CD4-positive, alpha-beta T cell treated with Interferon alpha-2 for 1 hour (primary cell): ENCODE measurements at places on chromosomes 5 and 9.

GRCh38 chr5:52769061-52769460 lies 18.7 kb upstream of the ITGA1 start:
- no peak for DNase-seq

DNA sequence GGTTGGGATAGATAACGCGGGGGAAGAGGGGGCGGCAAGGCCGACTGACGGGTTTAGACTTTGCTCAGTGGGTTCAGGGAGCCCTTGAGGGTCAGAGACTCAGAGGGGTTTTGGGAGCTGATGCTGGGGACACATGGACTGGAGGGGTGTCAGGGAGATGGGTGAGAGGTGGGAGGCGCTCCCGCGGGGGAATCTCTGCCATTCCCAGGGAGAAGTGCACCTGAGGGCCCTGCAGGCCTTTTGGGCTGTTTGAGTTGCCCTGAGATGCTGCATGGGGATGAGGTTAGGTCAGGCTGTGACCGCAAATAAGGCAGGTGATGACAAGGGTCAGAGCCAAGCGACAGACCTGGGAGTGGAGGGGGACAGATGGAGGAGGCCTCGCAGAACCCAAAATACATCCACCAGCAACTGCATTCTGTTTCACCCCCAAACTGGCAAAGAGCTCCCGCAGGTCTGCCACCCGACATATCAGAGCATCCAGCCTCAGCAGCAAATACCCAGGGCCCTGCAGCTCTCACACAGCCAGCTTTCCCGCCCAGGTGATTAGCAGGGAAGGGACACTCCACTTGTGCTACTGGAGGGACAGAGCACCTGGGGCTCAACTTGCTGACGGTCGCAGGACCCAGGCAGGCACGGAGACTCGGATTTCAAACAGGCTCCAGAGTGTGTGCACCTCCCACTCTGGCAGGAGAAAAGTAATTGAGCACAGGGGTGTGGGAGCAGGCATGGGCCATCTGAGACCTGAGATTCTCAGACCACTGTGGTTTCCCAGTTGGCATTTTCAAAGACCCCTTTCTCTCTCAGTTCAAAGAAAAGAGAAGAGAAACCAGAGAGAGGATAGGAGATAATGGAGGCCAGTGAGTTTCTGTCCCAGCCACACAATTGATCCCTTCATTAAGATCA lies 26.4 kb downstream of the TMOD1 start:
- DNase-seq: no peak

- DNase-seq: no peak
These were observed 2.2 kb downstream of the SGCD start for GRCh38 chr5:156329171-156329611.

GRCh38 chr5:95862671-95863382 lies 40.3 kb upstream of the GLRX start:
- DNase-seq: no peak

DNA sequence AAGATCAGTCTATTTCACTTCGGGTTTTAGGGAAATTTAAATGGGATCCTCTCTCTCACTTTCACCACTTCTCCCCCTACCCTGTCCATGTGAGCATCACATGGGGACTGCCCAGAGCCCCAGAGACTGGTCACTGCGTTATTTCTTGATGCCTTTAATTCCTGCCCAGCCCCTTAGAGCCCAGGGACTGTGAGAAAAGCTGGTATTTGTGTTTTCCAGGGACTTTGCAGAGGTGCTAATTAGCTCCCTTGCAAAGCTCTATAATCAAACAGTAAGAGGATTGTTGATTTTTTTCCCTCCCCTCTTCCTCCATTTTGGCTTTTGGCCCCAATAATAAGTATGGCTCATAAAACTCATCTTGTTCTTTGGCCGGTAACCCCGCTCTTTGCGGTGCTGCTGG lies 35.6 kb downstream of the NTRK2 start:
- no peak for DNase-seq

- no peak for DNase-seq
These were observed 608 bp downstream of the ELOVL7 start for GRCh38 chr5:60843386-60843935.
